Ascending aorta (tissue), 2 donors: ENCODE measurements at places on chromosomes 16 and 17. TPM values are rescaled to one million over a fixed set of nuclear protein-coding genes. Genes with fewer than 3 reads are reported as not detected.

Gene NPIPA8
- total RNA-seq = not detected

Gene SMIM36
- total RNA-seq = not detected

GRCh38 chr16:84295203-84295860, 654 bp downstream of the WFDC1 start:
- no peak for DNase-seq
- peaks cover 6% of the 10 kb centered on the region for H3K4me1 ChIP-seq
- no peaks in the 10 kb centered on the region for H3K27me3 ChIP-seq
- peak overlapping the region; percentile 19 for H3K27ac ChIP-seq

- DNase-seq = no peak
- H3K36me3 ChIP-seq = no peaks in the 10 kb centered on the region
- no peak overlapping the region for H3K27ac ChIP-seq
- no peaks in the 10 kb centered on the region for H3K27me3 ChIP-seq
- H3K4me1 ChIP-seq = no peaks in the 10 kb centered on the region
These were observed 131.1 kb downstream of the AXIN2 start for GRCh38 chr17:65430209-65430833.

GRCh38 chr17:1072551-1072961, 75.6 kb downstream of the TIMM22 start:
- no peak for DNase-seq
- H3K4me1 ChIP-seq = no peaks in the 10 kb centered on the region
- no peak overlapping the region for H3K27ac ChIP-seq
- H3K36me3 ChIP-seq = peaks cover 68% of the 10 kb centered on the region

DNA sequence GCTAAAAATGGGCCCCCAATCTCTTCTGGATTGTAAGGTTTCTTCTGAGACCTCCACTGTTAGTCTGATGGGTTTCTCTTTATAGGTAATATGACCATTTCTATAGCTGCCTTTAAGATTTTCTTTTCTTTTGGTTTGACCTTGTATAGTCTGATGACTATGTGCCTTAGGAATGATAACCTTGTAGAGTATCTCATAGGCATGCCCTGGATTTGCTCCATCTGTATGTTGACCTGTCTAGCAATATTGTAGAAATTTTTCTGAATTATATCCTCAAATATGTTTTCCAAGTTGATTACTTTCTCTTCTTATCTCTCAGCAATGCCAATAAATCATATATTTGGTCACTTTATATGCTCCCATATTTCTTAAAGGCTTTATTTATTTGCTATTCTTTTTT, 1403.8 kb upstream of the GOT2 start:
- H3K36me3 ChIP-seq = no peaks in the 10 kb centered on the region
- H3K4me3 ChIP-seq = no peak overlapping the region
- no peaks in the 10 kb centered on the region for H3K4me1 ChIP-seq
- no peak overlapping the region for H3K27ac ChIP-seq

- no peak overlapping the region for H3K27ac ChIP-seq
- H3K4me3 ChIP-seq = no peak overlapping the region
- DNase-seq = no peak
- no peaks in the 10 kb centered on the region for H3K27me3 ChIP-seq
- no peaks in the 10 kb centered on the region for H3K36me3 ChIP-seq
These were observed 99.7 kb downstream of the CDH8 start for GRCh38 chr16:61936522-61936921.

DNA sequence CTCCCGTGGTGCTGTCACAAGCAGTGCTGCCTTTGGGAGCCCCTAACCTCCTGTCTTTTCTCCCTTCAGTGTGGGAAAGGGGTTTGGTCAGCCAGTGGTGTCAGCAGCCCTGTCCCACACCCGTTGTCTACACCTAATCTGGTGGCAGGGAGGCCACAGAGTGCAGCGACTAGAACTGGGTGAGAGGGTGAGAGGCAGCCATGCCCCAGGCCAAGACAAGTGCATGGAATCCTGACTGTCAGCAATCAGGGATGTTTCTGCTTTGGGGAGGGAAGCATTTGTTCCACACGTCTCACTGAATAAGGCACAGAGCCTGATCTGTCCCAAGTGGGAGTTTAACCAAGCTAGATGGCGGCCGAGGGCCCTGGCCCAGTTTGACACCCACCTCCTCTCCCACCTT, 1.4 kb upstream of the ZNF267 start:
- H3K36me3 ChIP-seq = no peaks in the 10 kb centered on the region
- H3K4me1 ChIP-seq = peaks cover 3% of the 10 kb centered on the region
- H3K27me3 ChIP-seq = no peaks in the 10 kb centered on the region
- no peak overlapping the region for H3K27ac ChIP-seq
- no peak overlapping the region for H3K4me3 ChIP-seq

DNA sequence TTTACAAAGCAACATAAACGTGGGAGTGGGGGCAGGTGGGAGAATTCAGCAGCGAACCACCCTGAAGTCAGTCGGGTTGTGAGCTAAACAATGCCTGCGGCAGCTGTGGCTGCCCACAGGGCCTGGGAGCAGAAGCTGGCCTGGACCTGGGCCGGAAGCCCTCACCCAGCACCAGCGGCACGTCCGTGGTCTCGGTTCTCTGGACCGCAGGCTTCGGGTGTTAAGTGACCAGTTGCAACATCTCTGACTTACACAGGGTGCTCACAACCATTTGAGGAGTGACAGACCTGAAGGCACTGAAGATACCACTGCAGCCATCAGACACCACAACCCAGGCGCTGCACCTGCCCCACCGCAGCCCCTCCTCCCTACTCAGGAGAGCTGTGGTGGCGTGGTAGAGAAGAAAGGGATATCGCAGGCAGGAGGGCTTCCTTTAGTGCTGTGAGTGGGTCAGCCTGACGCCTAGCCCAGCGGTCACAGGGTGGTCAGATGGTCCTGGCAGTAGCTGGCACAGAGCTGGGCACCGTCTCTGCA, 33.8 kb downstream of the CBFA2T3 start:
- no peaks in the 10 kb centered on the region for H3K36me3 ChIP-seq
- DNase-seq = no peak
- peaks cover 2% of the 10 kb centered on the region for H3K4me1 ChIP-seq
- H3K27ac ChIP-seq = no peak overlapping the region

GRCh38 chr16:51159296-51159695, 8.2 kb upstream of the SALL1 start:
- H3K36me3 ChIP-seq = no peaks in the 10 kb centered on the region
- no peak overlapping the region for H3K4me3 ChIP-seq
- no peak for DNase-seq

GRCh38 chr17:78883533-78884131, 19.4 kb downstream of the CEP295NL start:
- H3K36me3 ChIP-seq = no peaks in the 10 kb centered on the region
- DNase-seq = peak; percentile 75
- peak overlapping the region; percentile 33 for H3K4me3 ChIP-seq
- peaks cover 24% of the 10 kb centered on the region for H3K4me1 ChIP-seq
- no peaks in the 10 kb centered on the region for H3K27me3 ChIP-seq
- peak overlapping the region; percentile 97 for H3K27ac ChIP-seq
